ENCODE measurements at places on chromosomes 1 and 21.

GRCh38 chr1:159483501-159483900 lies 44.0 kb downstream of the OR10J1 start:
- no peak for DNase-seq

DNA sequence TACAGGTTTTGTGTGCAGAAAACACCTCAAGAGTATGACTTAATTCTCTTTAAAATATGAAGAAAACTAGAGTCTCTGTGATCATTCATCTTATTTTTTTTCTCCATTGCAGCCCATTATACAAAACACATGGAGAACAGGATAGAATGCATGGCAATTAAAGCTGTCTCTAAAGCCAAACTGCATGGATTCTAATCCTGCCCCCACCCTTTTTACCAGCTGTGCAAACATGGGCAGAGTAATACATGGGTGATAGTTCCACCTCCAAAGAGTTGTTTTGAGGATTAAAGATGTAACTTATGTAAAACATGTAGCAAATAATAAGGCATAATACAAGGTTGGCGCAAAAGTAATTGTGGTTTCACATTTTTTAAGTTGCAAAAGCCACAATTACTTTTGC lies 114.4 kb downstream of the CLEC20A start:
- no peak for DNase-seq

DNA sequence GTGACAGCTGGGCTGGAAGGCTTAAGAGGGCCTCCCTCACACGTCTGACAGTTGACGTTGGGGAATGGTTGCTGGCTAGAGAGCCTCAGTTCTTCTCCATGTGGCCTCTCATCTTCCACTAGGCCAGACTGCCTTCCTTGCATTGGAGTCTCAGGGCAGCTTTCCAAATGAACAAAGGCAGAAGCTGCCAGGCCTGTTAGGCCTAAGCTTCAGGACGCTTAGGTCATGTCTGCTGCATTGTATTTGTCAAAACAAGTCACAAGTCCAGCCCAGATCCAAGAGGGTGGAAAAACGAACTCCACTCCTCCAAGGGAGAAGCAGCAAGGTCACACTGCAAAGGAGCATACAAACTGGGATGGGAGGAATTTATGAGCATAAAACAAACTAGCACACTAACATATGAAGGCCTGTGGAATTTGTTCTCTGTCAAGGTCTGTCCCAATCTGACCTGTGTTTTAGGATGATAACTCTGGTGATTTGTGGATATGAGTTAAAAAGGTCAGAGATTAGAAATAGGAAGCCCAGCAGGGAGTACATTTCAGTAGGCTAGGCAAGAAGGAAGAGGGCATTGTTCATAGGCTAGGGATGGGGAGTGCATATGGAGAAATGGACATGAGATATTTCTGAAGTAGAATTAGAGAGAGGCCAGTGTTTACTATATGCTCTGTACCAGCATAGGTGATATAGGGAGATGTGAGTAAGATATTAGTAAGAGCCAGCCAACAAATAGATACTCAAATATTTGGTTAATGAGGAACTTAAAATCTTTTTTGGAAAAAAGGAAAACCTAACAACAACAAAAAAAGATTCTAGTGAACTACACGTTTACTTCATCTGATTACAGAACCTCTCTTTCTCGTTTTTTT lies 29.1 kb upstream of the CNN3 start:
- DNase-seq, result no peak

DNA sequence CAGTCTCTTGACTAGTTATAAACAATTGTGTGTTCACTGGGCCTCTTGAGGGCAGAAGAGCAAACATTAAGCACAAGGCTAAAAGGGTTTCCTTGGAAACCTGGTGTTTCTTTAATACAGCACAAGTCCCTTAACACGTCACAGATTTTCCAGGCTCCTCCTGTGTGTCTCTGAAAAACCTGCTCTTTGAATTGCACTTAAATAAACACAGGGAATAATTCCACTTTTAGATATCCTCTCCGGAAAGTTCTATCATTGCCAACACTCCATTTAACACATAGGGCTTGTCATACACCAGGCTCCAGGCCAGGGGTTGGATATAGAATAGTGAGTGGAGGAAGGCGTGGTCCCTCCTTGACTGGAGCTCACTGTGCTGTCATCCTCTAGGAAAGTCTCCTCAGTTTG lies 442.6 kb downstream of the DSCAM start:
- no peak for DNase-seq

- no peak for DNase-seq
Measured at GRCh38 chr1:246618240-246618808, 52.1 kb downstream of the CNST start.

DNA sequence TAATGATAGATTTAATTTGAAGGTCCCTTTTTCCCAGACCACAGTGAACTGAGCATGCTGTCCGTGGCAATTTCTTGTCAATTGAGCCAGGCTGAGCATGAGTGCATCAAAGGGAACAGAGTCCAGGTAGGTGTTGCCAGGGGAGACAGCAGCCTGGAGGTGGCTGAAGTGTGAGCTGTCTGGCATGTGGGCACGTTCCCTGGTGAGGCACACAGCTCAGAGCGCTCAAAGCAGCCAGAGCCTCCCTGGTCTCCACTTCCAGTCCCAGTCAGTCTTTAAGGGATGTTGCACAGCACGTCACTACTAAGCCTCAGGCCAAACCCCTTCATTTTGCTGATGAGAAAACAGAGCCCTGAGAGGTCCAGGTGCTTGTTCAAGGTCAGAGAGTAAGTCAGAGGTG lies 251.4 kb downstream of the MATN1 start:
- no peak for DNase-seq

- no peak for DNase-seq
Measured at GRCh38 chr1:210232511-210233215, at the start of gene SERTAD4. Gene SERTAD4, plus strand, starts transcription at chr1:210232796. Its CDS starts 5,165 bp downstream, at chr1:210237961.

- DNase-seq, result no peak
Measured at GRCh38 chr1:244294599-244295224, 157.0 kb downstream of the ADSS2 start.

DNA sequence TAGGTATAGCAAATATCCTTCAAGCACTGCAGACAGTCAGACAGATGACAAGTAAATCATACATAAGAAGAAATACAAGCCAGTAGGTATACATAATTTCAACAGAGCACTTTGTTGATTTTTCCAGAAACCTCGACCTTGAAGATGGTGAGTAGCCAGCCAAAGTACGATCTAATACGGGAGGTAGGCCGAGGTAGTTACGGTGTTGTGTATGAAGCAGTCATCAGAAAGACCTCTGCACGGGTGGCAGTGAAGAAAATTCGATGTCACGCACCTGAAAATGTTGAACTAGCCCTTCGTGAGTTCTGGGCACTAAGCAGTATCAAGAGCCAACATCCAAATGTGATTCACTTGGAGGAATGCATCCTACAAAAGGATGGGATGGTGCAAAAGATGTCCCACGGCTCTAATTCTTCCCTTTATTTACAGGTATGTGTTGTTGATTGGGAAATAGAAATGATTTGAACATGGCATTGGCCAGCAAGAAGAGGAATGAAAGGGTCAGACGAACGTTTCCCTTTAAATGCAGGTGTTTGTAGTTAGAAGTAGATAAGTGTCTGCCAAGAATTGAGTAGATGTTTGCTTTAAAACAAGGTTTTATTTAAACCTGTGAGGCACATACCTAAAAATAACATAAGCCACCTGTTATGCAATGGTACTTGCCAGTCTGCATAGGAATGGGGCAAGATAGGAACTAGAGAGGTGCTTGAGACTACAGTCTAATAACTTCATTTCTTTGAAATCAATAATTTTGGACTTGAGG lies 2.7 kb downstream of the PDIK1L start:
- DNase-seq, result no peak

- no peak for DNase-seq
Measured at GRCh38 chr1:168097921-168098528, 38.7 kb downstream of the GPR161 start.

GRCh38 chr1:175600721-175601440 lies 142.5 kb downstream of the TNR start:
- DNase-seq, result no peak

DNA sequence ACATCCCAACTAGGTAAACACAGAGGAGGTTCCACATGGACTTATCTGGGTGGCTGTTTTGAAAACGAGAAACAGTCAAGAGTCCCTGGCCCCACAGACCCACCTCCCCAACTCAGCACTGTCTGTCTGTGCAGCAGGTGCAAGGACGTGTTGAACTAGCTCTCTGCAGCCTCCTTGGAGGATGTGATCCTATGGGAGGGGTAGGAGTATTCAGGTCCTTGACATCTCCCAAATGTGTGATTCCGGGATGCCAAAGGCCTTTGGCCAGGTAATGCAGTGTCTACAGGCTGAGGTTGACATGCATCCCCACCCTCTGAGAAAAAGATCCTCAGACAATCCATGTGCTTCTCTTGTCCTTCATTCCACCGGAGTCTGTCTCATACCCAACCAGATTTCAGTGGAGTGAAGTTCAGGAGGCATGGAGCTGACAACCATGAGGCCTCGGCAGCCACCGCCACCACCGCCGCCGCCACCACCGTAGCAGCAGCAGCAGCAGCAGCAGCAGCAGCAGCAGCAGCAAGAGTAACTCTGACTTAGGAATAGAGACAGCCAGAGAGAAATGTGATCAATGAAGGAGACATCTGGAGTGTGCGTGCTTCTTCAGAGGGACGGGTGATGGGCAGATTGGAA lies 151.6 kb upstream of the CAMK1G start:
- DNase-seq, result no peak

DNA sequence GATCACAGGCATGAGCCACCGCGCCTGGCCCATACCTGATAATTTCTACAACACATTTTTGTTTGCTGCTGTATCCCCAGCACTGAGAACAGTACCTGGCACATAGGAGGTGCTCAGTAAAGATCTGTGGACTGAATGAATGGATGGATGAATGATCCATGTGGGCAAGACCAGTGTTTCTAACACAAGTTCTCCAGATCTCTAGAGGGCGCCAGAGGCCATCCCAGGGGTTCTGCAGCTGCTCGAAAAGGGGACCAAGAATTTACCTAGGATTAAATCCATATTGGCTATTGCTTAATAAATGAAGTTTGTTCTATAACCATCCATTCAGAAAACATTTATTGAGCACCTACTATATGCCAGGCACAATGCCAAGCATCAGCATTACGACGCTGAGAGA lies 167.7 kb downstream of the ACTL8 start:
- DNase-seq, result no peak

- no peak for DNase-seq
Measured at GRCh38 chr21:21606041-21606440, 607.8 kb downstream of the NCAM2 start.

DNA sequence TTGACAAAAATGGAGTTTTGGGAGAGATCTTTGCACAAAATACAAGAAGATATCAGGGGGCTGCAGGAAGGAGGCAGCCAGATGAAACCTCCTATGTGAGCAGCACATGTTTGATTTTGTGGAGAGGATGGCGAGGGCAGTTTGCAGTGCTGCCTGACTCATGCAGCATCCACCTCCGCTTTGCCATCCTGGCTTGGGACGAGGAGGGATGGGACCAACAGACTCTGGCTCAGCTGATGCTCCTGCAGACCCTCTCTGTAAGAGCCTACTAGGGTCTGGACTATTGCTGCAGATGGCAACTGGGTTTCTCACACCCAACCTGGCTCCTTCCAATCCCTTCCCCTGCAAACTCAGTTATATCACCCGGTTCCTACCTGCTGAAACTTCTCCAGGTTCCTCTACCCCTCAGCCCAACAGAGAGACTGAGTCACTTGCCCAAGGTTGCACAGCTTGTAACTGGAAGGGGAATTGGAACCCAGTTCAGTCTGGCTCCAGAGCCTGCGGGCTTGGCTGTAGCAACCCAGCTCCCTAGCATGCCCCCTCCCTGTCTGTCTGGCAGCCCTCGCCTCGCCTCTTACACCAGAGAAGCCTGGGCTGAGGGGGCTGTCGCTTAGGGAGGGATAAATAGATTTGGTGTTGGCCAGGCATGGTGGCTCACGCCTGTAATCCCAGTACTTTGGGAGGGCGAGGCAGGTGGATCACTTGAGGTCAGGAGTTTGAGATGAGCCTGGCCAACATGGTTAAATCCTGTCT lies 205.8 kb downstream of the PTPRU start:
- no peak for DNase-seq

GRCh38 chr21:45979651-45980050 lies 1.9 kb upstream of the COL6A1 start:
- no peak for DNase-seq

- DNase-seq, result no peak
Measured at GRCh38 chr1:180609643-180610555, 21.9 kb upstream of the XPR1 start.

GRCh38 chr1:182599339-182599738 lies 4.8 kb downstream of the RGS16 start:
- DNase-seq, result no peak

DNA sequence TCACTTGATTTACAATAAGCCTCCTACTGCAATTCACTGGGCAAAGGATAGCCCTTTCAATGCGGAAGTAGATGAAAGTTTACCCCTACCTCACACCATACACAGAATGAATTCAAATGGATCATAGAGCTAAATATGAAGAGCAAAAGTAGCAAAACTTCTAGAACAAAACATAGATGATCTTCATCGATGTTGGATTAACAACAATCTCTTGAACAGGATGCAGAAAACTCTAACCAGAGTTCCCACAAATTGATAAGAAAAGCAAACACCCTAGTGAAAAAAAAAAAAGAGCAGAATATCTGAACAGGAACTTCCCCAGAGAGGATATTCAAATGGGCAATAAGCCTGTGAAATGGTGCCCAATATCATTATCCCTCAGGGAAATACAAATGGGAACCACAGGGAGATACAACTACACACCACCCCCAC lies 1.9 kb upstream of the UBASH3A start:
- DNase-seq, result no peak

GRCh38 chr1:69766431-69767180 lies 198.9 kb downstream of the LRRC7 start:
- no peak for DNase-seq
